ENCODE measurements at places on chromosomes 7 and 10.
A peak's percentile ranks its signal among the peaks of the same experiment; 100 is the strongest.

GRCh38 chr10:112981553-112981952, 31.5 kb downstream of the TCF7L2 start:
- DNase-seq: peak; percentile 51

- DNase-seq: peak; percentile 6
Observed at GRCh38 chr7:97064972-97065587, 40.4 kb upstream of the DLX5 start.

DNA sequence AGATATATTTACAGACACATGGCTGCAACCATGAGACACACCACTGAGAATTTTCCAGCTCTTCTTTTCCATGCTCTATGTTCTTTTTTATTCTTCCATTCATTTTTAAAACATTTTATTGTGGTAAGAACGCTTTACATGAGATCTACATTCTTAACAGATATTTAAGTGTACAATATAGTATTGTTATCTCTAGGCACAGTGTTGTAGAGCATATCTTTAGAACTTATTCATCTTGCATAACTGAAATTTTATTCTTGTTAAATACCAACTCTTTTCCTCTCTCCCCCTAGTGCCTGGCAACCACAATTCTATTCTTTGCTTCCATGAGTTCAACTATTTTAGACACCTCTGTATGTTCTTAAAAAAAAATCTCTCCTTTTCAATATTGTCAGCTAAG, 67.1 kb upstream of the HABP2 start:
- DNase-seq: no peak

- DNase-seq: no peak
Observed at GRCh38 chr10:76251841-76252671, 820.6 kb downstream of the LRMDA start.

DNA sequence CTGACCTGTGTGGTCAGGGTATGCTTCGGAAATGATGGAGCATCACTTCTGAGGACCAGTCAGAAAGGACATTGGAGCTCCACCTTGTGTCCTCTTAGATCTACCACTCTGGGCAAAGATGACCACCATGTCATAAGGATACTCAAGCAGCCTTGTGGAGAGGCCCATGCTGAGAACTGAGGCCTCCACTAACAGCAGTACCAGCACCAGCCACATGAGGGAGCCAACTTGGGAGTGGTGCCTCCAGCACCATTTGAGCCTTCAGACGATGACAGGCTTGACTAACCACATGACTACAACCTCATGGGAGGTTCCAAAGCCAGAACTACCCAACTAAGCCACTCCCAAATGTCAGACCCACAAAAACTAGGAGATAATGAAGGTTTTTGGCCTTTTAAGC, 116.0 kb downstream of the NPTX2 start:
- DNase-seq: peak; percentile 80

GRCh38 chr7:96838481-96838880, 128.8 kb upstream of the SEM1 start:
- no peak for DNase-seq

- DNase-seq: no peak
Observed at GRCh38 chr10:13660551-13660920, 73.8 kb downstream of the PRPF18 start.

DNA sequence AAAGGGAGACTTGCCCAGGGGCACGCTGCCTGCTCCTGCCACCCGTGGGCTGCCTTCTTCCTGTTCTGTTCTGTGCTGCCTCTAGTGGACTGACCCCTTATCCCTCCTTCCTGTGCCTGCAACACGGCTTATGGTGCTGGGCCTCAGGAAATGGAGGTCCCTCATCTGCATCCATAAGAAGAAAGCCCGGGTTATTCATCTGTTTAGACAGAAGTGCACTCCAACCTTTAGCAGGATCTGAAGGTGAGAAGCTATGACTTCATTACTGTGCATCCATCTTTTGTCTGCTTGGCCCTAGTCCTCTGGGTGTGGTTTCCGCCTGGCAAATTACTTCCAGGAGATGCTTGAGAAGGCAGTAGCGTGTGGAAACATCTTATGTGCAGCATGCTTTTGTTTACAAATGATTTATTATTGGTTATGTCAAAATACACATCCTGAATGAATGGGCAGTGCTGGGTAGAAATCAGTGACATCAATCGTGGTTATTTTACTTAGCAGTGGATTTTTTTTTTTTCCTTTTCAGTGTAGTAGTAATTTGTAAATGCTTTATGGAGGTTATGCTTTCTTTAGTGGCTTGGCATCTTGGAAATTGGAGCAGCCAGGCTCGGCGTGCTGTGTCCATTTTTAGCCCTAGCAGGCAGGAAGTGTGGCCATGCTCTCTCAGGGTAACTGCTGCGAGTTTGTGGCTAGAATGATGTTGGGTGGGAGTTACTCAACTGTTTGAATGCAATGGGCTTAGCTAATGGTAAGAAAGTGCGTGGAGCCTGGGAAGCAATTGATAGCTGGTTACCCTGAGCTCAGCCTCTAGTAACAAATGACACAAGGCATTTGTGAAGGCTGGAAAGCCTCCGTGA, 12.7 kb downstream of the PTPRE start:
- no peak for DNase-seq

- DNase-seq: no peak
Observed at GRCh38 chr7:126426652-126427051, 826.1 kb downstream of the GRM8 start.

DNA sequence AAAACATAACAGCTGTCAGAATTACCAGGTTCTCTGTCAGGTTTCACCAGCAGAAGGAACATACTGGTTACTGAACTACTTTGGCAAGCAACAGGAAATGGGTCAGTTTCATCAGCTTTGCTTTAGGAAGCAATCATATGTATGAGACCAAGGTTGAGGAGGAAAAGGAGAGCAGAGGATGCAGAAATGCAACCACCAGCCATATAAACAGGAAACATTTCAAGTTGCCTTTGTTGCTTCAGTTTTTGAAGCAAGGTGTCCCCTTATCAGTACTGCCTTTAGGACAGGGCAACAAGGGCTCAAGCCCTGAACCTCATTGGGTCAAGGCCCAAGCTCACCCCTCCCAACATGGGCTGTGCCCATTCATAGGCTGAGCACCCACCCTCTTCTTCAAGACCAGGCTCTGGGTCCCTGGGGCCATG, 10.2 kb downstream of the HIPK2 start:
- DNase-seq: no peak

DNA sequence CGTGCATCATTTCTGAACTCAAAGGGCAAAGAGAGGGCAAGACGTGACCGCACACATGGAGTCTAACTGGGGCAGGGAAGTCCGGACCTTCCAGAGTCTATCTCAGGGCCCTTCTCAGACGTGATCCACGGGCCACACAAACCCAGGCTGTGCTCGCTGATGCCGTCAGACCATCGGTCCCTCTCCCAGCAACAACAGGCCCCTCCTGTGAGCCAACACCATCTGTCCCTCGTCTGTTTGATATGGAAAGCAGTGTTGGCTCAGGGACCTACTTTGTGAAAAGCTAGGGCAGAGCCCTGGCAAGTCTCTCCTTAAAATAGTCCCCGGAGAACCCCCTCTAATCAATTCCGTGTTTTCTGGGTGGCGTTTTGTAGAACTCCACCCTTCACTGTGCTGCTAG, 208.8 kb downstream of the TCERG1L start:
- no peak for DNase-seq

- DNase-seq: no peak
Observed at GRCh38 chr7:103857435-103857834, 132.0 kb downstream of the RELN start.

GRCh38 chr10:112335111-112335867, 38.6 kb upstream of the ACSL5 start:
- DNase-seq: no peak

DNA sequence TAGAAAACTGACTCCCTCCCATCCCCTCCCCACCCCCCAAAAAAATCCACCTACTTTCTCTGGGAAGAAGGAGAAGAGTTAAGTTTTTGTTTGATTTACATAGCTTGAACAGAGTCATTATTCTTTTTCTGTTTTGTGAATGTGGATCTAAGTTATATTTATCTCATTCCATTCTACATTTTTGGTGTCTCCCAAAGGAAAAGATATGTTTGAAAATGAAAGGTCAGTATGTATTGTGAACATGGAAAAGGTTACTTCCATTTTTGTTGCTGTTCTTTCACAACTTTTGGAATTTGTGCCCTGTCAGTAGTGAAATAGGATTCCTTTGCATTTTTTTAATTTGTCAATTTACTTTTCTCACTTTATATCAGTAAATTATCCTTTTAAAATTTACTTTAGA, 547.9 kb downstream of the SUGCT start:
- DNase-seq: no peak

DNA sequence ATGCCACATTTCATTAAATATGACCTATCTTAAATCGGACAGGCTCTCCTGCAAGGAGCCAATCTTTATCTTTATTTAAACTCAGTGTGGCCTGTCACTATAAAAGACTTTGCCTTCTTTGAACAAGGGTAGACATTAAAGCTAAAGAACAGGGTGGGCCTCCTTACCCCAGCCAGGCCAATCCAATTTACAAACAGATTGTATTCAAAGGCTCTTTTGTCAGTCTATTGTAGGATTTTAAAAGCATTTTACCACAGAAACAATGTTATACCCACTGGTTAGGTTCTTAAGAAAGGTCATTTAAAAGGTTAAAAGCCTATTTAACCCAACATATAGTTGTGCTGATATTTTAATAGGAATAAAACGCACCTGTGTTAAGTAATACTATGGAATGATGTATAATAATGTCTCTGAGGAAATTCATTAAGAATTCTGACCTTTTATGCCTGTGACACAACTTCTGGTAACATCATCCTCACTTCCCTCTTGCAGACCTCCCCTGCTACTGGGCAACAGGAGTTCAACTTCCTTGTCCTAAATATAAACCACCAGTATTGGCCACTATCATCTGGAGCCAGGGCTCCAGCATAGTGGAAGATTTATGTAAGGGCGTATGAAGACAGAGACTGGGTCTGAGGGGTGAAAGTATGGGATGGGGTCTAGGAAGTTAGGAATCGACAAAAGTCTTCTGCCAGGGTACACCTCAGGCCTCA, 32.5 kb downstream of the MTERF1 start:
- DNase-seq: no peak

- no peak for DNase-seq
Observed at GRCh38 chr10:30758338-30758737, 128.8 kb upstream of the LYZL2 start.

DNA sequence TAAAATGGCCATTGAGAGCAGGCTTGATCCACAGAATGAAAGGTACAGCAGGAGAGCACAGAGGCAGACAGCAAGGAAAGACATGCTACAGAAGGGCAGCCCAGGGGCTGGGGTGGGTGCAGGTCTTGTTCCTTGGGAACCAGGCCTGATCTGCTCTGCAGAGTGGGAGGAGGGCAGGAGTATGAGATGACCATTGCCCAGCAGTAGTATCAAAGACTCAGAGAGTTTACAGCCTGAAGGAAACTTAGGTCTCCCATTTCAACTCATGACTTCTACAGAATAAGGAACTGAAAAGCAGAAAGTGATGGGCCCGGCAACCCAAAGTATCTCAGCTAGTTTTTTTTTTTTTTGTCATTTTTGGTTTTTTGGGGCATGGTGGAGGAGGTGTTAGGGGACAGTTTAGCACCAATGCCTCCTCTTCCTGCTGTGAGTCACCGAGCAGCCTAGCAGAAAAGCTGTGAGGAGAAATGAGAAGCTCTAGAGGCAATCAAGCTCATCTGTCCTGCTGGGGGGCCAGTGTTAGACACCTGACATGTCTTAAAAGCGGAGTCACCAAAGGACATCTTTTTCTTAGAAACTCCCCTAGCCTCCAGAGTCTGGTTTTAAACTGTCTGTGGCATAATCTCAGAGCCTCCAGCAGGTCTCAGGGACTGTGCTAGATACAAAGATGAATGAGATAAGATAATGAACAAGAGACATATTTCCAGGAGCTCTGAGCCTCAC, 34.3 kb upstream of the HERPUD2 start:
- no peak for DNase-seq

GRCh38 chr7:77395626-77396025, 20.5 kb downstream of the GSAP start:
- DNase-seq: no peak

DNA sequence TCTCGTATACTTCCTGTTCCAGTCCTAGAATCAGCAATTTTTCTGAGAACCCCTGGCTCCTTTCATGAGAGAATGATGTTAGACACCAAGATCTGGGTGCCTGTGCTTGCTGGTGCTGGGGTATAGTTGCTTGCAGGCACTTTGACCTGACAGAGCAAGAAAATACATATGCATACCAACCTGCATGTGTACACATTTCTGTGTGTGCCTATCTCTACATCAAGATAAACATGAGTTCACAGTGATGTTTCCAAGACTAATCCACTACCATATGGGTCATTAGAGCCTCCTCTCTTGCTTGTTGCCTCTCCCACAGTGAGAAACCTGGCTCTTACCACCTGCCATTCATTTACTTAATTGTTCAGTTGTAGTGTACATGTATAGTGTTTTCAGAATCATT, 229.1 kb upstream of the IGFBP3 start:
- no peak for DNase-seq

- no peak for DNase-seq
Observed at GRCh38 chr7:148260599-148260998, 330.0 kb upstream of the C7orf33 start.

- DNase-seq: no peak
Observed at GRCh38 chr7:46775776-46776175, 806.1 kb downstream of the TNS3 start.

- DNase-seq: no peak
Observed at GRCh38 chr10:127776816-127777215, 39.8 kb downstream of the FOXI2 start.

GRCh38 chr7:714251-714671, 12.2 kb upstream of the DNAAF5 start:
- DNase-seq: peak; percentile 48

DNA sequence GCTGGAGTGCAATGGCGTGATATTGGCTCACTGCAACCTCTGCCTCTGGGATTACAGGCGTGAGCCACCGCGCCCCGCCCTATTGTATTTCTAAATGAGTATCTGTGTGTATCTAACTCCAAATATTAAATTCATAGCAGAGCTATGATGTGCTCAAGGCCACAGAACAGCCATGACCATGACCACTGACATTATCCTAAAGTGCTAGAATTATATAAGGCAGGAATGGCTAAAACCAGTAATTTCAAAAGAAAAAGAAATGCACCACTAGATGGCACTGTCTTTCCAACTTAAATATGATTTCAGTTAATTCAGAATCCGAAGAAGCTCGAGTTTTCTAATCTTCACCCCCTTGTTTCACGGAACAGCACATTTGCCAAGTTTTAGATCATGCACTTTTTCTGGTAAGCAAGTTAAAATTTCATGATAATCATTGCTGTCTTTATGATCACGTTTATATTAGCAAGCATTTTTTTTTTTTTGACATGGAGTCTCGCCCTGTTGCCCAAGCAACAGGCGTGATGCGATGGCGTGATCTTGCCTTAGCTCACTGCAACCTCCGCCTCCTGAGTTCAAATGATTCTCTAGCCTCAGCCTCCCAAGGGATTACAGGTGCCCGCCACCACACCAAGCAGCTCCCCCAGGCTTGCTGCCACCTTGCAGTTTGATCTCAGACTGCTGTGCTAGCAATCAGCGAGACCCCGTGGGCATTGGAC, 65.3 kb downstream of the OR13A1 start:
- DNase-seq: no peak

- DNase-seq: no peak
Observed at GRCh38 chr7:95802270-95802669, 29.9 kb downstream of the DYNC1I1 start.
